Left lung (tissue), 14 donors: ENCODE measurements at places on chromosomes 1 and 21.

GRCh38 chr1:77874804-77875445 lies 13.5 kb upstream of the NEXN start:
- H3K4me1 ChIP-seq: no peaks in the 10 kb centered on the region
- no peaks in the 10 kb centered on the region for H3K27me3 ChIP-seq
- DNase-seq: no peak
- H3K27ac ChIP-seq: no peak overlapping the region
- no peak overlapping the region for H3K4me3 ChIP-seq

DNA sequence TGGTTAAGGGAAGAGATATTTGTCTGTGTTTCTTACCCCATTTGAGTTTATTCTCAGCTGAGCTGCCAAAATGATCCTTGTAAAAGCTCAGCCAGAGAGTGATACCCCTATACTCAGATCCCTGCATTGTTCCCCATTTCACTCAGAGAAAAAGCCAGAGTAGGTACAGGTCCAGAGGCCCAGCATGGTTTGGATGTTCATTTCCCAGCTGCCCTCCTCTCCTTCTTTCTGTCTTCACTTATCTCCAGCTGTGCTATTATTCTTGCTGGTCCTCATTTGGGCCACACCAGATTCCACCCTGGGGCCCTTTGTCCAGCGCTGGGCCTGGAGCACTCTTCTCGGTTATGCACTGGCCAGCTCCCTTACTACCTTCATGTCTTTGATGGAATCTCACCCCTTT lies 187.7 kb downstream of the CHRM3 start:
- no peak overlapping the region for H3K4me3 ChIP-seq
- no peak for DNase-seq
- H3K36me3 ChIP-seq: no peaks in the 10 kb centered on the region
- no peaks in the 10 kb centered on the region for H3K27me3 ChIP-seq
- H3K4me1 ChIP-seq: no peaks in the 10 kb centered on the region
- H3K27ac ChIP-seq: no peak overlapping the region

DNA sequence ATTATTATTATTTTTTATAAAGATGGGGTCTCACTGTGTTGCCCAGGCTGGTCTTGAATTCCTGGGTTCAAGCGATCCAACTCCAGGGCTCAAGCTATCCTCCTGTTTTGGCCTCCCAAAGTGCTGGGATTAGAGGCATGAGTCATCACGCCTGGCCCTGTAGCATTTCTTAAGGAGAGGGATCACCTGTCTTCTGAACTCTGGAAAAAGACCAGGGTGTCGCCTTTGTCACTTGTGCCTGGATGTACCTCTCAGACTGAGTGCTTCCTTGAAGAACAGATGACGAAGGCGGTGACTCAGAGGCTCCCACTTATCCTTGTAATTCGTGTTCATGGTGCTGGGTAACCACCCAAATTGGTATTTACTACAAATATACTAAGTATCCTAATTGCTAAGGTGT lies 2.4 kb upstream of the CGN start:
- H3K27ac ChIP-seq: no peak overlapping the region
- peaks cover 8% of the 10 kb centered on the region for H3K4me1 ChIP-seq

DNA sequence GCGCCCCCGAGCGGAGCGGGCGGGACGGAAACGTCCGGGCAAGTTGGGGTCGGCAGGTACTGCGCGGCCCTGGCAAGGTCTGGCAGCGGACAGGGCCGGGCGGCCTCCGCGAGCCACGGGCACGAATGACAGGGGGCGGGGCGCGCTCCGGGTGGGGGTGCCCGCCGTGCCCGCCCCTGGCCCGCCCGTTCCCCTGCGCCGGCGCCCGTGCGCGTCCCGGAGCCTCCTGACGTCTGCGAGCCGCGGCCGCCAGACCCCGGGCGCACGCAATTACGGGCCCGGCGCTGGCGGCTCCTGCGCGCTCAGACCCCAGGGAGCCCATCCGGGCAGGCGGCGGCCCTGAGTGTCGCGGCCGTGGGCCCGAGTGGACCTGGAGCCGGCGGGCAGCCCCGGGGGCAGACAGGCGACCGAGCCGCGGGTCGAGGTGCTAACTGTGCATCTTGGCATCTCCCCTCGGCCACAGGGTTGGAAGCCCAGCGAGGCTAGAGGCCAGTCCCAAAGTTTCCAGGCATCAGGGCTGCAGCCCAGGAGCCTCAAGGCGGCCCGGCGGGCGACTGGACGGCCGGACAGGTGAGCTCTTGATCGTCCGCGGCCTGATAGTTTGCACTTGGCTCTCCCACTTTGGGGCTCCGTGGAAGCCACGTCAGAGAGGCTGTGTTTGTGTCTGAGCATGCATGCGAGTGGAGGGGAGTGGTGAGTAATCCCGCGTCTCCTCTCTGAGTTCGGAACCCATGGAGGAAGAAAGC lies 918 bp downstream of the MIB2 start:
- H3K27ac ChIP-seq: peak overlapping the region; percentile 99
- H3K36me3 ChIP-seq: no peaks in the 10 kb centered on the region
- H3K4me1 ChIP-seq: peaks cover 25% of the 10 kb centered on the region

- H3K27ac ChIP-seq: no peak overlapping the region
- no peaks in the 10 kb centered on the region for H3K27me3 ChIP-seq
- no peak overlapping the region for H3K4me3 ChIP-seq
- no peak for DNase-seq
Observed at GRCh38 chr1:202571719-202572339, 138.4 kb downstream of the SYT2 start.
